ENCODE measurements at places on chromosomes 4 and X.
A peak's percentile ranks its signal among the peaks of the same experiment; 100 is the strongest.

DNA sequence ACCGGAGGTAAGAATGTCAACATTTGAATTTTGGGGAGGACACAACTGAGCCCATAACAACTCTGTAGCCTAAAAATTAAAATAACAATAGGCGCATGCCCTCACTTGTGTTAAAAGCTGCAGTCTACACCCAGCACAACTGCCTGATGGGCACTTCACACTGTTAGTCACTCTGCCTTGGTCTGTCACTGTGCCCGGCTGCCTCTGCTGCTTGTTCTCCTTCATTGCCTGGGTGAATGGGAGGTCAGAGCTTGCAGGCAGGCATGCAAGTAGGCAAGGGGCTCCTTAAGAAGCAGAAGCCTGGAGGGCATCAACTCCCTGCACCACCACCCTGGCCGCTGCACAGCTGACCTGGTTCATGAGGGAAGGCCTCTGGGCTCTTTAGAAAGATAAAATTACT is 374.8 kb downstream of the MID1IP1 start:
- no peak for DNase-seq

- no peak for DNase-seq
Measured at GRCh38 chr4:138553001-138553845, 311.1 kb upstream of the SLC7A11 start.

GRCh38 chr4:108215055-108215454 is 46.3 kb upstream of the LEF1 start:
- no peak for DNase-seq

DNA sequence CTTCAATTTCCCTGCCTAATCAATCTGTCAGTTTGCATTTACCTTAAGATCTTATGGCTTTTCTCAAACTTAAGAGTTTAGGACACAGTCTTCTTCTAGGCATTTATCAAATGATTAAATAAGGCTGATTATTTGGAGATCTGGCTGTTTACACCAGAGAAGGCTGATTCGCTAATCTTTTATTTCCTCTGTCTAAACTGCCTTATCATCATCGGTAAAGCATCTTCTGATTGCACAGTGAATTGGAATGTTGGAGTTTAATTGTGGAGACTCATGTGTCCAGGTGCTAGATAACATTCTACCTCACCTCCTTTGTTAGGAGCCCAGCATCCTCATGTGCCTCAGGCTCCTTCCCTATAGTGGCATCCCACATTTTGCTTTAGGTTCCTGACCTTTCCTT is 100.3 kb upstream of the DDIT4L start:
- DNase-seq = no peak

GRCh38 chr4:109729117-109729717 is 653 bp downstream of the PLA2G12A start:
- DNase-seq = peak; percentile 0

- no peak for DNase-seq
Measured at GRCh38 chr4:24640366-24640765, 56.0 kb upstream of the DHX15 start.

- no peak for DNase-seq
Measured at GRCh38 chrX:72169008-72169728, 12.4 kb upstream of the PIN4 start.

DNA sequence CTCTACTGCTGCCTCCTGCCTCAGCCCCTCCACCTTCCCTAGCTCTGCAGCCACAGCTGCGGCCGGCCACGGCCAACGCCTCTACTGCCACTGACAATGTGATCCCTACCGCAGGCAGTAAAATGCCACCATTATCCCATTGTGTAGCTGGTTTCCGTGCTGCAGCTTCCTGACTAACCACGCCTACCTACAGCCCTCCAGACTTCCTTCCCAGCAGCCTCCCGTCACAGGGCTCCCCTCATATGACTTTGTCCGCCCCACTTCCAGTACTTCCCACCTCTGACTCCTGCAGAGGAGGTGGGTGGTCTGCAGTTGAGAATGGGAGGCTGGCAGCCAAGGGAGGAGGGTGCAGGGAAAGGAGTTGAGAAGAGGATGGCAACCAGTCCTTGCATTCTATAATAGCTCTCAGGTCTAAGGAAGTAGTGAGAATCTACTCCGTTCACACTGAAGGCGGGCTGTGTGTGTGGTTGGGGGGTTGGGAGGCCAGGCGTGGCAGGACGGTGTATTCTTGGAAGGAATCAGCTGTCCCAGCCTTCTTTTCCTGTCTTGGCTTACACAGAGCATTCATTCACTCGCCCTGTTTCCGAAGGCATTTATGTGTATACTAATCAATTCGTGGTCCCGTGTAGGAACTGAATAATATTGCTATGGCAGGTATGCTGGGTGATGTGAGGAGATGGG is 33.1 kb upstream of the USP51 start:
- DNase-seq = no peak

DNA sequence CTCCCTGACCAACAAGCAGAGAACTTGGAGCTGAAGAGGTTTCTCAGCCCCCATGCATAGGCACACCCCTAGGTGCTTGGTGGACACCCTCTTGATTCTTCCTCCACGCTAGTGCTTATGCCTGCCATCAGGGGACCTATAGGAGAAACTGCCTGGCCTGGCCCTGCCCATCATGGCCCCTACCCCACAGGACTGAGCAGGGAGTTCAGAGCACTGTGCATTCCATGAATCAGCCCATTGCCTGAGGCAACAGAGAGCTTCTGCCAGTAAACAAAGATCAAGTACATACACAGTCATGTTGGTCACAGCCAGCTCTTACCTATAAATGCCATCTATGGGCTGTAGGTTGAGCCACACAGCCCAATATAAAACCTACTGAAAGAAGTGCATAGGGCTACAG is 99.1 kb upstream of the EDNRA start:
- no peak for DNase-seq

All from stimulated activated CD8-positive, alpha-beta memory T cell treated with anti-CD3 and anti-CD28 coated beads, Interleukin-7, amount 100 ng/mL, for 1 hour (primary cell).